ENCODE measurements at places on chromosomes 6 and 20.

DNA sequence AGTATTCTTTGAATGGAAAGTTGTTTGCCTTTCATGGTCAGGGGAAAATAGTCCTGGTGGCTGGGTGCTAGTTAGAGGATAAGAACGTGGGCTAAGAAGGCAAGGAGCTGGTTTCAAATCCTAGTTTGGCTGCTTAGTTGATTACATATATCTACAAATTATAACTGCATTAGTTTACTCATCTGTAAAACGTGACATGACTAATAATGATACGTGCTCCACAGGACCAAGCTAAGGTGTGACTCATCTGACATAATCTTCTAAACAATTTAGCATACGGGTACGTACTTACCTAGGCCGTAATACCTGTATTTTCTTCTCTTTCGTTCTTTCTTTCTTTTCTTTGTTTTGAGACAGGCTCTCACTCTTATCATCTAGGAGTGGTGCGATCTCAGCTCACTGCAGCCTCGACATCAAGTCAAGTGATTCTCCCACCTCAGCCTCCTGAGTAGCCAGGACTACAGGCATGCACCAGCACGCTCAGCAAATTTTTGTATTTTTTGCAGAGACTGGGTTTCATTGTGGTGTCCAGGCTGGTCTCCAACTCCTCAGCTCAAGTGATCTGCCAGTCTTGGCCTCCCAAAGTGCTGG is 1274.2 kb upstream of the GJE1 start:
- DNase-seq = no peak

DNA sequence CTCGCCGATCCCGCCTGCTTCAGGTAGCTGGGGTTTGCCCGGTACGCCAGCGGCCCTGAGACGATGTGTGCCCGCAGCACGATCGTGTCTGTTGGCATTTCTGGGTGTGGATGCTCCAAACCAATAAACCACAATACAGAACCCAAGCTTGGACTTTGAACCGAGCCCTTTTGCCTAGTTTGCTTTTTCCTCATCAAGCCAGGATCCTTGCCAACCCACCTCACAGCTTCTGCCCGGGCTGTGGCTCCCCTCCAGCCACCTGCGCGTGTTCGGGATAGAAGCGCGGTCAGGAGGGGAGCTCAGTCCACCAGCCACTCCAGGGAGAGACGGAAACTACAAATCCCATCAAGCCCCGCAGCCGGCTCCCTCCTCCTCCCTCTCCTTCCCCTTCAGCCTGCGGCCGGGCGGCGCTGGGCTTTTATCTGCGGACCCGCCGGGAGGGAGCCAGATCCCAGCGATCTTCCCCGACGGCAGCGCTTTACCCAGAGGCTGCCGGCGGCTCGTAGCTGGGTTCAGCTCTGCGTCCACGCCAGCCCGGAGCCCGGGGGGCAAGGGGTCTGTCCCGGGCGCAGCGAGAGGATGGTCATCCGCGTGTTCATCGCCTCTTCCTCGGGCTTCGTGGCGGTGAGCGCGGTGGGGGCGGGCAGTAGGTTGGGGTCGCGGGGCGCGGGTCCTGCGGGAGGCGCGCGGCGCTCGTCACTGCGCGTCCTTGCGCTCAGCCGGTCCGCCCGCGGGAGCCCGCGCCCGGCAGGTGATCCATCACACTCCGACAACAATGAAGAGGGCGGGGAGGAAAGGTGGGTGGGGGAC is at the start of gene SH3BGRL2:
Gene SH3BGRL2, plus strand, starts transcription at position 447 of the 810 bp plus-strand sequence. Its CDS starts 133 bp downstream, at position 580.
- DNase-seq = peak; percentile 50

GRCh38 chr6:139699335-139699734 is 324.9 kb upstream of the CITED2 start:
- no peak for DNase-seq

GRCh38 chr6:169921217-169921616 is 169.8 kb downstream of the ERMARD start:
- no peak for DNase-seq

DNA sequence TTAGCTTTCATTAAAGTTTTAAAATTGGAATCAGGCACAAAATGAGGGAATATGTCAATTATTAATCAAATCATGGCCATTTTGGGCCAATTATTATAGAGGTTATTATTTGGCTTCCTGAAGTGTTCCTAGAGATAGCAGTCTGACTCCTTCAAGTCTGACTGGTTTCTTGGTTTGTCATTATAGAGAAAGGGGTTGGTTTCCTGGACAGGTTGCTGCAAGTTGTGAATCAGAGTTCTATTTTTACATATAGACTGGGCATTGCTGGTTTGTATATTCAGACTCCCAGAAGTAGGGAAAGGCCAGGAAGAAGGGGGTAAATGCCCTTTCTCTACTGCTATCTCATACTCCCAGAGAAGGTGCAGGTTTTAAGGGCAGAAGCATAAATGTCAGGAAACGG is 121.4 kb upstream of the CEP162 start:
- DNase-seq = no peak
